H1 (cell line): ENCODE measurements at places on chromosomes 2 and 18. TPM values are rescaled to one million over a fixed set of nuclear protein-coding genes. Genes with fewer than 3 reads are reported as not detected.

CTDSP1 gene
- 20.3 and 20.9 TPM in 2 replicates for total RNA-seq

DNA sequence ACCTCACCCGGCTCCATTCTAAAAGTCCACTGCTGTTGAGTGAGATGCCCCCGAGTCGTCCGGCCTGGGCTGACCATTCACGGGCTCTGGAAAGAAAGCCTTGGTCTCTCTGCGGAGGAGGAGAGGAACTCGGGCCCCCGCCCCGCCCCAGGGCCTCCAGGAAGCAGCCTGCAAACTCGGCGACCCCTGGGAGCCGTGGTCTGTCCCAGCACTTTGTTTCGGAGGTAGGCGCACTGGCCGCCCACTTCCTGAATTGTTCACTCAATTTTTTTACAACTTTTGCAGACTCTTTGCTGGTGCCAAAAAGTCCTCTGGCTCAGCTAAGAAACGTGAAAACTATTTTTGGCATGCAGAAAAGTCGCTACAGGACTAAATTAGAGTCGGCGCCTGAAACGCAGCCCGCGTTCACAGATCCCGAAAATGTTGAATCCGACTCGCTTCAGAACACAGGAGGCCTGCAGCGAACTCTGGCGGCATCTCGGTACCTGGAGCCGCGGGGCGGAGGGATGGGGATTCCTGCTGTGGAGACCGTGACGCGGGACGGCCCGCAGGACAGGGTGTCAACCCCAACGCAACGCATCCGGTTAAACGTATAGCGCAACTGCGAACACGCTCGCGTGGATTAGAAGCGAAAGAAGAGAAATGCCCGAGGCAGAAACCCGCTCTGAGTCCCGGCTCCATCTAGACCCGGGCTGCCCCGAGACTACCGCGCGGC is 1.5 kb downstream of the PXDN start:
- peak overlapping the region; percentile 33 for H3K27ac ChIP-seq
- no peaks in the 10 kb centered on the region for H3K36me3 ChIP-seq
- peak overlapping the region; percentile 85 for H3K4me3 ChIP-seq
- peaks cover 23% of the 10 kb centered on the region for H3K27me3 ChIP-seq
- DNase-seq = peak; percentile 83

GRCh38 chr18:60064271-60064670 is 164.5 kb downstream of the PMAIP1 start:
- no peak for DNase-seq
- H3K27me3 ChIP-seq = no peaks in the 10 kb centered on the region
- no peak overlapping the region for H3K4me3 ChIP-seq

DNA sequence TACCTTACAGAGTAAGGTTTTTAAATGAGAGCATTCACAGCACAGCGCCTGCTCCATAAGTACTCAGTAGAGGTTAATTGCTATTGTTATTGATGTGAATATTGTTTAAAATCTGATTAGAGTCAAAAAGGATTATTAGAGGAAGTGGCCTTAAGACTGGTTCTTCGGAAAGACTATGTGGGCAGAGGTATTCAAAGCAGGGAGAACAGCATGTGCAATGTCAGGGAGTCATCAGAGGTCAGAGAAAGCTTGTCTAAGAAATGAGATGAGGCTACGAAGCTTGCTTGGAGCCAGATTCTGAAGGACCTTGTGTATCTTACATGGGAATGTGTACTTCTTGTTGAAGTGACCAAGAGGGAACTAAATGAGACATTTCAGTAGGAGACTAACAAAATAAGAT is 49.8 kb downstream of the PMS1 start:
- no peaks in the 10 kb centered on the region for H3K27me3 ChIP-seq
- DNase-seq = no peak
- no peaks in the 10 kb centered on the region for H3K36me3 ChIP-seq
- no peaks in the 10 kb centered on the region for H3K4me1 ChIP-seq
- H3K27ac ChIP-seq = no peak overlapping the region
- no peak overlapping the region for H3K4me3 ChIP-seq

DNA sequence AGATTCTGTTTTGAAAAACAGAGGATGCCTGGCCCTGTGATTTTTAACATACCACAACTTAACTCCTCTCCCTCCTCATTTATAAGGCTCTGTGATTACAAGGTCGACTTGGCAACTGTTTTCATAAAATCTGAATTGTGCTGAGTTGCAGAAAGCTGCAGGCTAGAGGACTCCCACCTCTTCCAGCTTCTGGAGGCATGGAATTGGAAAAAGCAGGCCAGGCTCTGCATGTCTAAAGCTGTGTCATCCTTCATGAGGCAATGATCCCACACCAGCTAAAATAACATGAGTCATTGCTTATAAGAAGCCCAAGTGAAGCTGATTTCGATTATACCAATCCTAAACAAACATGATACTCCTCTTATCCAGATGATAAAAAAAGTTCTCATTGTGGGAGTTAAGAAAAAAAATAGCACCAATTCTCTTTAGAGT is 11.7 kb downstream of the ARHGAP28 start:
- no peak overlapping the region for H3K27ac ChIP-seq
- H3K36me3 ChIP-seq = no peaks in the 10 kb centered on the region
- 0 out of 2 replicates have a peak, but pooled peaks cover 2% of the 10 kb centered on the region for H3K4me1 ChIP-seq
- H3K4me3 ChIP-seq = no peak overlapping the region
- H3K27me3 ChIP-seq = no peaks in the 10 kb centered on the region
- DNase-seq = no peak

DNA sequence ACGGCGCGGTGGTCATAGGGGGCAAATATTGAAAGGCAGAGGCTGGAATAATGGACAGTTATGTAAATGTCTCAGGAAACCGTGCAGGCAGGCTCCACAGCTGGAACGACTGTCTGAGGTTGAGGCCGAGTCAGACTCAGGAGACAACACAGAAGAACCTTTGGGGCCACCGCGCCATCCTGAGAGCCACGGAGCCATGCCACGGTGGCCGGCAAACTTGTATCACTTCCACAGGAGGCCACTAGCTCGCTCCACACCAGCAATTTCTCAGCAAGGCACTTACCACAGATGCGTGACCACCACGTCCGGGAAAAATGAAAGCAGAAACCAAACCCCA is 156.7 kb upstream of the SALL3 start:
- H3K4me1 ChIP-seq = no peaks in the 10 kb centered on the region; the same call in 1 of the 2 replicates
- no peaks in the 10 kb centered on the region for H3K27me3 ChIP-seq
- H3K4me3 ChIP-seq = no peak overlapping the region
- no peaks in the 10 kb centered on the region for H3K36me3 ChIP-seq

GRCh38 chr2:152518641-152519580 is 183.9 kb downstream of the FMNL2 start:
- H3K4me3 ChIP-seq = no peak overlapping the region
- H3K27me3 ChIP-seq = no peaks in the 10 kb centered on the region

ZAP70 gene
- total RNA-seq = not detected in 2 replicates

- no peaks in the 10 kb centered on the region for H3K4me1 ChIP-seq
- H3K27ac ChIP-seq = no peak overlapping the region
- H3K4me3 ChIP-seq = no peak overlapping the region
- DNase-seq = no peak
- no peaks in the 10 kb centered on the region for H3K27me3 ChIP-seq
Observed at GRCh38 chr2:134549104-134549503, 169.7 kb downstream of the TMEM163 start.

GRCh38 chr2:124310671-124311070 is 285.6 kb downstream of the CNTNAP5 start:
- no peaks in the 10 kb centered on the region for H3K36me3 ChIP-seq
- H3K4me3 ChIP-seq = no peak overlapping the region
- no peaks in the 10 kb centered on the region for H3K4me1 ChIP-seq
- H3K27me3 ChIP-seq = no peaks in the 10 kb centered on the region
- no peak overlapping the region for H3K27ac ChIP-seq

DNA sequence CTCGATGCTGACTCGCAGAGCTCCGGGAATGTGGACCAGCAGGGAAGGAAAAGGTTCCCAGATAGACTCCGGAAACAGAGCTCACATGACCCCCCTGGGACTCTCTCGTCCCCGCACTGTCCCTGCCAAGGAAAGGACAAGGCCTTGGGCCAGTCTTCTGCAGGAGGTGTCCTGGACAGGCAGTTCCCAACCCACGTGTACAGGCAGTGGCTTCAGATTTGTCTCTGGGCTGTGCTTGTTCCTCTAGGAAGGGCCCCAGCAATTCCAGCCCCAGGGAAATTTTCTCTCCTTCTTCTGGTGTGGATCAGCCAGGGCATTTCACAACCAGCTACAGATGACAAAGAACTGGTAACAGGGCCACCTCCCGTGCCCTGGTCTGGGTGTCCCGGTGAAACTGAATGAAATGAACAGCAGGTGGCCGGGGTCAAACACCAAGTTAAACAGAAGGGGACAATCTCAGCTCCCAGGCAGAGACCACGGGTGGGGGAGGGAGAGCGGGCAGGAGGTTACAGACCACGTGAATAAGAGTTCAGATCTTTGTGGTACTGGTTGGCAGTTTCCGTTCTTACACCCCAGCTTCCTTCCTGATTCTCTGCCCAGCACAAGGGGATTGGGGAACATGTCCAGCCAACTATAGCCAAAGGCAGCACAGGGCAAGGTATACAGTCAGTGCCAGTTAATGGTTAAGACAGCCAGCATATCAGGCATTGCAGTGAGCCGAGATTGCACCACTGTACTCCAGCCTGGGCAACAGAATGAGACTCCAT is 52.2 kb upstream of the CAB39 start:
- no peaks in the 10 kb centered on the region for H3K36me3 ChIP-seq
- H3K27me3 ChIP-seq = no peaks in the 10 kb centered on the region
- DNase-seq = no peak

GPR155 gene
- total RNA-seq = 1.1 and 2.1 TPM in 2 replicates

DNA sequence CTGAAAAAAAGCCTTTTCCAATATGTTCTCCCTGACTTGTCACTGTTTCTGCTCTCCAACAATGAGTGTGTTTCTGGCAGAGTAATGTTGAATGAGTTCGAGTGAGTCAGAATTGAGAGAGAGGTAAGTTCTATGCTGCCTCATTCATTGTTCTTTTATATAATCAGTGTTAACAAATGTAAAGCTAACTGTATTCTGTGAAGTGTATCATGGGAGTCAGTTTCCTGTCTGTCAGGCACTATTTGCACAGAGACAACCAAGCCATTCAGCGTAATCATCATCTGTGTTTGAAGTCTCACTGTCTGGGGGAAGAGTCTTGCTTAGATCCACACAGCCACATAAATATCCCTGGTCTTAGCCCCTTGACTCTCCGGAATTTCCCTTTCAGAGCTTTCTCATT is 22.0 kb upstream of the UPP2 start:
- no peaks in the 10 kb centered on the region for H3K27me3 ChIP-seq
- H3K36me3 ChIP-seq = no peaks in the 10 kb centered on the region
- no peak for DNase-seq
- no peak overlapping the region for H3K4me3 ChIP-seq

DNA sequence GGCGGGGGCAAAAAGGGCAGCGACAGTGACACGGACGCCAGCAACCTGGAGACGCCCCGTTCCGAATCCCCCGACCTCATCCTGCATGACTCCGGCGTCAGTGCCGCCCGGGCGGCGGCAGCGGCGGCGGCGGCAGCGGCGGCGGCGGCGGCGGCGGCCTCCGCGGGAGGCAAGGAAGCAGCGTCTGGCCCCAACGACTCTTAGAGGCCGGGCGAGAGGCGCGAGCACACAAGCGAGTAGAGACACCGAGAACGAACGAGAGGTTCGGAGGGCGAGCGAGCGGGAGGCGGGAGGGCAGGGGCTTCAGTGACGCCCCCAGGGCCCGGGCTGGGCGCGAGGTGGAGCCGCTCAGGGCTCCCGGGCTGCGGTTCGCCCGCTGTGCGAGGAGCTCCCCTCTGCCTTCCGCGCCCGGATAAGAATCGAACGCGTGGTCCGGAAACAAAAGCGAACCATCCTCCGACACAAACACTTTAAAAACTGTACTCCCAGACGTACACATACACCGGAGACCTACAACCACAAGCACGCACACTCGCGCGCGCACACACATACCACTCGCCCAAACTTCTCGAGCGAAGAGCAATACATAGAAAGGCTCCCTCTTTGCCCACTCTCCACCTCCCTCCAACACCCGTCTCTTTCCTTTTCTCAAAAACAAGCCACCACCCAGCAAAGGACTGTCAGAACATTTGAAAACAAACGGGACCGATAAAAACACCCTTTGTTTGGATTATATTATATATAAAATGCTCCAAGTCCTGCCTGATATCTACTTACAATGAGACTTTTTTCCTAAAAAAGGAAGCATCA is 2.8 kb downstream of the SP9 start:
- no peak for DNase-seq
- no peak overlapping the region for H3K27ac ChIP-seq
- peak overlapping the region; percentile 36 for H3K4me3 ChIP-seq

PTGR3 gene
- 3.6 and 3.9 TPM in 2 replicates for total RNA-seq

- H3K4me3 ChIP-seq = no peak overlapping the region
- no peak for DNase-seq
- H3K27me3 ChIP-seq = no peaks in the 10 kb centered on the region
- no peaks in the 10 kb centered on the region for H3K36me3 ChIP-seq
- no peaks in the 10 kb centered on the region for H3K4me1 ChIP-seq
Observed at GRCh38 chr2:18623782-18624181, 34.4 kb upstream of the NT5C1B start.

DNA sequence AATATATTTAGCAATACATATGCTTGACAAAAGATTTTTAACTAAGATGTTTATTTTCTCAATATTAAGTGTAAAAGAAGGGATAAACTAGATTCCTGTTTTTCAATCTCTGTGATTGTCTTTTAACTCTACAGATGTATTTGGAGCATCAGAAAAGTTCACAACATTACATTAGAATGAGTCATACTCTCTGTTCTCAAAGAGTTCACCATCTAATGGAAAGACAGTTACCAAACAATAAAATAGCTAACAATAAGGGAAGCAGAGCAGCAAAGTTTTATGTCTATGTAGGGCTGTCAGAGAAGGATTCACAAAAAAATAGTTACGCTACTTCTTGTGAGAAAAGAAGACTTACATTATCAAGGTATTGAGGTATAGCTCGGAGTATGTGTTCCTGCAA is 109.2 kb upstream of the MAP2 start:
- H3K27ac ChIP-seq = no peak overlapping the region
- H3K4me3 ChIP-seq = no peak overlapping the region
- DNase-seq = no peak

DNA sequence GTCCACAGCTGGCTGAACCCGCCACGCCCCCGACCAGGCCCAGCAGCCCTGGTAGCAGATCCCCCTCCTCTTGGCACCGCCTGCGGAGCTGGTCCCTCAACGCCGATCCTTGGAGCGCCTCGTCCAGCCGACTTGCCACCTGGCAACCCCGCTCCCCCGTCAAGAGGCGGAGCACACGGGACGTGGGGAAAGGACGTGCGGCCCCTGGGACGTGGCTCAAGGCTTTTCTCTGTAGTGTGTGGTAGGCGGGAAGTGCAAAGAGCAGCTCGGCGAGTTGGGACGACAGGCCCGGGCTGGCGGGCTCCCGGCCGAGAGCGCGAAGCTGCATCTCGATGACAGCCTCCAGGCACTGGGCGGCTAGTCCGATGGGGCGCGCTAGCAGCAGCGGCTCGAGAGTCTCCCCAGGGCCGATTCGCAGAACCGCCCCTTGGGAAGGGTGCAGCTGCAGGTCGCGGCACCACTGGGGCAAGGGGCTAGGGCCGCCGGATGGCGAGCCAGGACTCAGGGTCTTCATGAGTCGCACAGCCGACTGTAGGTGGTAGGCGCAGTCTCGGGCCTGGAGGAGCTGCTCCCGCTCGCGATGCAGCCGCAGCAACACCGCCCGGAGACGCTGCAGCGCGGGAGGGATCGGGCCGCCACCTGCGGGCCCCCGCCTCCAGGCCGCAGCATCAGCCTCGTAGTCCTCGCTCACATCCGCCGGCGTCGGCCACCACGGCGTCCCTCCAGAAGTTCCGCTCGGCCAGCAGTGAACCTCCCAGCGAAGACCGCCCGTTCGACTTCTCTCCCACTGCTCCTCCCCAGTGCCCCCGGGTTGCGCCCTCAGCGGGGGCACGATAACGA is 617 bp downstream of the CCDC142 start:
- peaks cover 6% of the 10 kb centered on the region for H3K36me3 ChIP-seq
- peaks cover 4% of the 10 kb centered on the region; the same call in 1 of the 2 replicates for H3K4me1 ChIP-seq
- peak overlapping the region; percentile 92 for H3K27ac ChIP-seq
- peak; percentile 84 for DNase-seq

GRCh38 chr2:16507655-16508489 is 157.8 kb downstream of the CYRIA start:
- no peaks in the 10 kb centered on the region for H3K36me3 ChIP-seq
- H3K4me1 ChIP-seq = peaks cover 5% of the 10 kb centered on the region; the same call in 1 of the 2 replicates
- peak; percentile 82 for DNase-seq
- H3K27ac ChIP-seq = no peak overlapping the region
